RCC 7860 (cell line): ENCODE measurements at places on chromosomes 12 and 14.

GRCh38 chr14:24734917-24735500 is 101.0 kb upstream of the GZMB start:
- peak; percentile 14 for DNase-seq

- peak; percentile 55 for DNase-seq
Measured at GRCh38 chr14:64303471-64303917, 9.3 kb upstream of the ESR2 start.

GRCh38 chr12:988646-989045 is 2.4 kb upstream of the ERC1 start:
- no peak for DNase-seq

DNA sequence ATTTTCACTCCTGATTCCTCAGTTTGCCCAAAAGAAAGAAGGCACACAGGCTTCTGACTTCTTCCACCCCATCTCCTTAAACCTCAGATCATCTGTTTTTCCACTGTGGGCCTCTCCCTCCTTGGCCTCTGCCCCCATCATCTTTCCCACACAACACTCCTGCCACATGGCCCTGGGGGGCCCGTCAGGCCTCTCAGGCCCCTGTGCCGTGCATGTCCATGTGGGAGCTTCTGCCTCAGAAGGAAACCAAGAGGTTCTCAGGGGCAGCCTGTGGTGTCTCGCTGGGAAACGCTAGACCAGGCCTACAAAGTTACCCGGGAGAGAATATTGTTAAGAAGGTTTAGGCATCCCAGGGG is 8.0 kb downstream of the KLHL33 start:
- DNase-seq = no peak

DNA sequence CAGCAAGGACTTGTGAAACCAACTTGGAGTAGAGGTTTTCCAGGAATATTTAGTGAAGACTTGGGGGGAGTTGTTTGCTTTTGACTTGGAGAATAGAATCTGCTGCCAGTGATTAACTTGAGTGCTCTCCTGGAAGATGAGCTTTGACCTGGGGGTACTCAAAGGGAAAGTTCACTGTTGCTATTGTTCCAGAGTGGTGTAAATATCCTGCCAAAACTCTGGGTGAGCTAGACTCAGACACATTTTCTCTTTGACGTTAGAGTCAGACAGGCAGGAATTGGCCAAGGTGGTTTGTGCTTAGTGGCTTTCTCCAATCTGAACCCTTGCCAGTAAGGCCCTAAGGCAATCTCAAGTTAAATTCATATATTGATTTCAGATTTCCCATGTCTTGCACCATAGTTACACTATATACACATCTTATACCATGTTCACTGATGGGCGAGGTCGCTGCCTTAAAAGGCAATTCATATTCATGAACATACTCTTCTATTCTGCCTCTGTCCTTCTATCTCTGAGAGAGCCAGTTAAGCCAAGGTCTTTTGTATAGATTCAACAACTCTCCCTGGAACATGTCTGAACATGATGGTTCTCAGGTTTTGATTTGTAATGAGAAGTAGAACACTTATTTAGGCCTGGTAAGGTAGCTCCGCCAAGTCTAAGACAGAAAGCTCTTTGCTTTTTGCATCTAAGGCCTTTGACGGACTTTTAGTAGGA is 204.6 kb upstream of the SLC38A2 start:
- no peak for DNase-seq

- no peak for DNase-seq
Measured at GRCh38 chr14:29861996-29862395, 65.7 kb downstream of the PRKD1 start.

DNA sequence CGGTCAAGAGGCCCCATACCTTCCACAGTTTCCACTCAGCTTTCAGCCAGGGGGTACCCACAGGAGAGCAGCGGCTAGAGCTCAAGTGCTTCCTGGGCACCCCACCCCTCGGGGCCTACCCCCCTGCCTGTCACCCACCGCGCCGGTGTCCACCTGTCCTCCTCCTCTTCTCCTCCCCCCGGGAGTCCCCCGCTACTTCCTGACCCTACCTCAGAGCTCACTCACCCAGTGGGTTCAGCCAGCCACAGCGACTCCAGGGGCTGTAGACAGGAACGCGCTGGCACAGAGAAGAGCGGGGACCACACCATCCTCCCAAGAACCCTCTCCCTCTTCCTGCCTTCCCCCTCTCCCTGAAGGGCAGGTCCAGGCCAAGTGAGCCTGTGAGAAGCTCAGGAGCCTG is 123.0 kb downstream of the ESRRB start:
- no peak for DNase-seq

- peak; percentile 69 for DNase-seq
Measured at GRCh38 chr12:123967121-123967586, 5.5 kb downstream of the CCDC92 start.

GRCh38 chr14:54486685-54487084 is 2.1 kb downstream of the GMFB start:
- DNase-seq = no peak

DNA sequence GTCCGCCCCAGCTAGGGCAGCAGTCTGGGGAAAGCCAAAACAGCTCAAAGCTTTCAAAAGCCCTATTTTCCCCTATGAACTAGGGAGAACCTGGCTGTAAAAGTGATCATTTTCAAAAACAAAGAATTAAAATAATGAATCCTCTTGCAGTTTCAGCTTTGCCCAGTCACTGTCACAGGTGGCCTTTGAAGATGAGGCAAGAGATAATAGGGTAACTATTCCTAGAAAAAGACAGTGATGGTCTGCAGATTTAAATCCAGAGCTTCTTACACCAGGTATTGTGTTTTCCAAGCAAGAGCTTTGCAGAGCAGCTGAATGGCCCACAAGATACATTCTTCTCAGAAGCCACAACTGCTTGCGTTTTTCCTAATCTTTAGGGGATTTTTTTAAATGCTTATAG is 80.2 kb upstream of the NUDT4 start:
- DNase-seq = no peak

GRCh38 chr14:62247266-62247665 is 485.0 kb downstream of the SNAPC1 start:
- DNase-seq = no peak

DNA sequence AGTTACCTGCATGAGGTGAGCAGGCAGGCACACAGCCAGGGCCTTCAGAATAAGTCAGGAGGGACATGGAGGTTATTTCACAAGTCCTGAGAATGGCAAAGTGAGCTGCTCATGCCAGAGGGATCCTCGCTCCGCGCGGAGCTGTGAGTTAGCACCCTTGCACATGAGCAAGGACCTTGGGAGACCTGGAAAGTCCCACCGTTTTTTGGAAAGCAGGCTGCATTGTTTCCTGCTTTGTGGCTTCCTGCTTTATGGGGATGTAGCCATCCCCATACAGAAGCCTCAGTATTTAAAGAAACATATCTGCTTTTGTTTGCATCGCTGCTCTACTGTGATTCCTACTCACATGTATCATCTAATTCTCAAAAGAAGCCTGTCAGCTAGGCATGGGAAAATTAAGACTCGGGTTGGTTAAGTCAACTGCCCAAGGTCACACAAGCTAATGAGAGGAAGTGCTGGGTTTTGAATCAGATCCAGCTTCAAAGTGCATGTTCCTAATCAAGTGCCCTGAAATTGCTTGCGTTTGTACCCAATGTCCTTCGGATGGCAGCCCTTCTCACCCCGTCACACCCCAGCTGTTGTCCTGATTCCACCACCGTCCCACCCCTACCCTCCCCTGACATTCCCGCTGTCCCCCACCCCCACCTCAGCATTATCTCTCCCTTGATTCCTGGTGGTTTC is 106.2 kb downstream of the CRACR2A start:
- DNase-seq = no peak

DNA sequence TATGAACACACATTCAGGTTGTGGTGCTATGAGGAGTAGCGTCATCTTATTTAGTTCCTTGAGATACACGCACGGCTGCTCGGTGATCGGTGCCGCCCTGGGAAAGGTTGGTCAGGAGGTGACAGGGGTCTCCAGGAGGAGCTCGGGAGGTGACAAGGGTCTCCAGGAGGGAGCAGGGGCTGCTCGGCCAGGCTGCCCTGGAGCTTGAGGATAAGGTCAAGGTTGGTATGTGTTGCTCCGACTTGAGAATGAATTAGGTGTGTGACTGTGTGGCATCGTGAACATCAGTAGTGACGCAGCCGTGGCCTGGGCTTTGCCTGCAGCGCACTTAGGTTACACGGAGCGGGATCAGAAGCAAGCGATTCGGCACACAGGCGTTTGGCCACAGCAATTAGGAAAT is 36.2 kb downstream of the CCDC92 start:
- DNase-seq = no peak

GRCh38 chr14:96617635-96618034 is 115.5 kb downstream of the PAPOLA start:
- no peak for DNase-seq

- no peak for DNase-seq
Measured at GRCh38 chr12:51021694-51022093, 4.5 kb downstream of the SLC11A2 start.

- no peak for DNase-seq
Measured at GRCh38 chr12:29534935-29535334, 37.4 kb upstream of the OVCH1 start.

DNA sequence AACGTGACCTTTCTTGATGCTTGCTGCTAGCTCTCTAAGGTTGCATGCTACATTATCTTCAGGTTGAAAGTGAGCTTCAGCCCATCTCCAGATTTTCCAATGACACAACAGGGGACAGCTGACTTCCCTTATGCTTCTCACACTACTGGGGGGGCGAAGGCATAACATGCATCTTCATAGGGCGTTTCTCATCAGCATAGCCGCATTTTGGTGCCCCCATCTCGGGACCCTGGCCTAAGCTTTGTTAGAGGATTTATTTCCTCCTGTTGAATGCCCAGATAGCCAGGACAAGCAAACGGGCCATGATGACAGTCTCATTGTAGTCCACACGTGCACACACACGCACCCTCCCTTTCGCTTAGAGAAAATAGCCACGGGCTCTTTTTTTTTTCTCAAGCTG is 30.7 kb downstream of the SSPN start:
- DNase-seq = no peak

DNA sequence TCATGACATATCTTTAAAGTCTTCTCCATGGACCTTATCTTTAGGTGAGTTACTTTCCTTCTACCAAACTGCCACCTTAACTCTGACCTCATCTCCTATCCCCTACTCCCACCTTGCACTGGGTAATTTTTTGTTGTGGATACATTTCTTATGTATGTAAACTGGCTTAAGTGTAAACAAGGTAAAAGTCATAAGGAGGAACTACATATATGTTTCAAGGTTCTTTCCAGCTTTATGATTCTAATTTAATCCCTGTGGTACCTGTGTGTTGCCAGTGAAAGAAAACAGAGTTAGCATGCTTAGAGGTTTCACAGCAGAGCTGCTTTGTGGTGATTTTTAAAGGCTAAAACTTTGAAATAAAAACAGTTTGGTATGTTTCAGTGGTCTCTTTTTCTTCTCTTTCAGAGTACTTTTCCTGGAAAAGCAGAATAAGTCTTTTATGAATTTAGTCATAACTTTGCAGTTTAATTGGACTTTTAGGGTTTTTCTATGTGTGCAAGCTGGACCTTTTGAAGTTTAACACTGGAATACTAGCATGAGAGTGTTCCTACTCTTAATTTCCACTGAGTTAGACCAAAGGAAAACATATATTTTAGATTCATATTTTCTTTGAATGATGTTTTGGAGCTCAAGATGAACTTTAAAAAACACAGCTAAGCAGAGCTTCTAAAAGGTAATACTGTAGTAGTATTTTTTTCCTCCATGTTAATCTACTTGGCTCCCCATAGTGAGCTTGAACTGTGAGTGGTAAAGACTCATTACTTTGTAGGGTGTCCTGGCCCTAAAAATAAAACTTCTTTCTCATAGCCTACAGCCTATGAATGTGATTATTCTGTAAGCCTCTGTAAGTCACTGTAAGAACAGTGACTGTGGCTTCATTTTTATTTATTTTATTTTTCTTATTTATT is 105.4 kb downstream of the FUT8 start:
- DNase-seq = no peak

DNA sequence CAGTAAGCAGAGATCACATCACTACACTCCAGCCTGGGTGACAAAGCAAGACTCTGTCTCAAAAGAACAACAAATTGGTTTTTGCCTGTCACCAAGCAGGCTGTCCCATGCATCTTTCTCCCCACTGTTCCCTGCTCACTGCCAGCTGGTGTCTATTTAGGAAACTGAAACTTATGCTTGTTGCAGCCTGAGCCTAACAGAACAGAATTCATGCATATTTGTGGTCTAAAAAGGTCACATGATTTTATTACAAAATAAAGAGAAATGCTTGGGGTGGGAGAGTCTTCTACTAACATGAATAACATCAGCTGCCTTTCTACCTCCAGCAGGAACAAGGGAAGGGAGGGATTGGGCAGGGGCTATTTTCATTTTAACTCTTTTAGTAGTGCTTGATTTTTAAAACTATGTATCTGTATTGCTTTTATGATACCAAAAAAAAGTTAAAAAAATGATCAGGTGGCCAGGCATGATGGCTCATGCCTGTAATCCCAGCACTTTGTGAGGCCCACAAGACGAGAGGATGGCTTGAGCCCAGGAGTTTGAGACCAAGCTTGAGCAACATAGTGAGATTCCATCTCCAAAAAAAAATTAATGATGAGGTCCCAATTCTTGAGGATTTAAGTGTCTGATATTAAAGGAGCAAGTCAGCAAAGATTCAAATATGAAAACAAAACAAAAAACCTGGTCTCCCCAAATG is 923 bp downstream of the STAT2 start:
- peak; percentile 51 for DNase-seq

GRCh38 chr12:67241482-67241881 is 27.7 kb upstream of the CAND1 start:
- DNase-seq = no peak

DNA sequence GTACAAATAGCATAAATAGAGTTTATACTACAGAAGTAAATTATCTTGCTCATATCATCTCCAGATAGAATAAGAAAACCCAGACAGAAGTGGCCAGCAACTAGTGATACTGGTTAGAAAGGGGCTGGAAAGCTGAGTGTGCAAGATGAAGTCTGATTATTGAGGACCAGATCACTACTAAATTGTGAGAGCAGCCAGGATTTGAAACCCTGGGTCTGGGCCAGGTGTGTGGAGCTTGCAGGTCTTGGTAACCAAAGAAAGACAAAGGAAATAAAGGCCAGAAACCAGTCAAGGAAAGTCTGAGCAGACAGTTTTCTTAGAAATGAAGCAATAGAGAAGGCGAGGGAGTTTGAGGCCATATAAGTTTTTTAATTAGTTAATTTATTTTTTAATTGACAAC is 611.8 kb downstream of the ETNK1 start:
- DNase-seq = no peak

- DNase-seq = no peak
Measured at GRCh38 chr12:40614923-40615322, 77.3 kb upstream of the CNTN1 start.

DNA sequence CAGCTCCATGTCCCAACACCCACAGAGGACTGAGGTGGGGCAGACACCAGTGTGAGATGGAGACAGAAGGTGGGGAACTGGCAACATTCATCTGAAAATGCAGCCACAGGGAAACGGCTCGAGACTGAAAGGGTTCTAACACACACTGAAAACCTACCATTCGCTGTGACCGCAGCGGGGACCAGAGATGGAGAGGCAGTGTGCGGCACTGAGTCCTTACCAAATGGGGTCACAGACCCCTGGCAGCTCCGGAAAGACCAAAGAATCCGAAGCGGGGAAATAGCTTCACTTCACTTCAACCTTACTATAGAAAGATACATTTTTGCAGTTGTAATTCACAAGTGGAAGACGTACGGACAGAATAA is 9.6 kb downstream of the BAG5 start:
- no peak for DNase-seq

GRCh38 chr14:73662487-73662943 is 17.7 kb downstream of the DNAL1 start:
- DNase-seq = peak; percentile 80

GRCh38 chr12:93916402-93916801 is 232.0 kb upstream of the PLXNC1 start:
- DNase-seq = no peak

- DNase-seq = no peak
Measured at GRCh38 chr12:45638386-45638785, 91.1 kb upstream of the ARID2 start.
